ENCODE measurements at places on chromosomes 13 and 19.

GRCh38 chr19:50968716-50969412 is 527 bp downstream of the KLK6 start:
- DNase-seq, result no peak

DNA sequence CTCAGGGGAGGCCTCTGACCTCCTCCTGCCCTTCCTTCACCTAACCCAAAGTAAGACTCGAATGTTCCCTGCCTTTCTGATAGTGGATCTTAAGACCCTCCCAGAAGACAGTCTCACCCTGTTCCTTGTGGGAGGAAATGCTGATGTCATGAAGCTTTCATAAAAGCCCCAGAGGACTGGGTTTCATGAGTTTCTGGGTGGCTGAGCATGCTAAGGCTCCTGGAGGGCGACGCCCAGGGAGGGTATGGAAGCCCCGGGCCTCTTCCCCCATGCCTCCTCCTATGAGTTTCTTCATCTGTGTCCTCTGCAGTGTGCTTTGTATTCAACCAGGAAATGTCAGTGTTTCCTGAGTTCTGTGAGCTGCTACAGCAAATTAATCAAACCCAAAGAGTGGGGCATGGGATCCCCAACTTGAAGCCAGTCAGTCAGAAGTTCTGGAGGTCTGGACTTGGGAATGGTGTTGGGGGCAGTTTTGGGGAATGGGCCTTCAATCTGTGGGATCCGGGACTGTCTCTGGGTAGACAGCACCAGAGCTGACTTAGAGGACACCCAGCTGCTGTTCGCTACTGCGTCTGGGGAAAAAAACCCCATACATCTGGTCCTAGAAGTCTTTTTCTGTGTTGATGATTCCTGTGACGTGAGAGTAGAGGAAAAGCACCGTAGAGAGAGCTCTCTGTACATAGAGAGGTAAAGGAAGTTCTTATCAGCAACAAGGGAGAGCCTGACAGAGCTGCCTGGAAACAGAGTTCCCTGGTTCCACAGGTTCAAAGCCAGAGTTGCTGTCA is 2.0 kb upstream of the LILRB2 start:
- DNase-seq, result peak; percentile 83

GRCh38 chr19:44635581-44636438 is 7.9 kb upstream of the PVR start:
- DNase-seq, result peak; percentile 81

DNA sequence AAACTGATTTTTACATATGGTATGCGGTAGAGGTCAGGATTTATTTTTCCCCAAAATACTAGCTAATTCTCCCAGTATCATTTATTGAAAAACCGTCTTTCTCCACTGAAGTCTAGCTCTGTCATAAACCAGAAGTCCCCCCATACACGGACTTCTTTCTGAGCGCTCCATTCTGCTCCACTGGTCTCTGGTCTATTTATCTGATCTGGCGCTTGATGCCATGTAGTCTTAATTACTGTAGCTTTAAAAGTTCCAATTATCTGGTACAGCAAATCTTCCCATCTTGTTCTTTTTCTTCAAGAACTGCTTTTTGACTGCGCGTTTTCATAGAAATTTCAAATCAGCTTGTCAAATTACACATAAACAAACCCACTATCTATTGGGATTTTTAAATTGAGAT is 13.7 kb downstream of the DCUN1D2 start:
- no peak for DNase-seq

DNA sequence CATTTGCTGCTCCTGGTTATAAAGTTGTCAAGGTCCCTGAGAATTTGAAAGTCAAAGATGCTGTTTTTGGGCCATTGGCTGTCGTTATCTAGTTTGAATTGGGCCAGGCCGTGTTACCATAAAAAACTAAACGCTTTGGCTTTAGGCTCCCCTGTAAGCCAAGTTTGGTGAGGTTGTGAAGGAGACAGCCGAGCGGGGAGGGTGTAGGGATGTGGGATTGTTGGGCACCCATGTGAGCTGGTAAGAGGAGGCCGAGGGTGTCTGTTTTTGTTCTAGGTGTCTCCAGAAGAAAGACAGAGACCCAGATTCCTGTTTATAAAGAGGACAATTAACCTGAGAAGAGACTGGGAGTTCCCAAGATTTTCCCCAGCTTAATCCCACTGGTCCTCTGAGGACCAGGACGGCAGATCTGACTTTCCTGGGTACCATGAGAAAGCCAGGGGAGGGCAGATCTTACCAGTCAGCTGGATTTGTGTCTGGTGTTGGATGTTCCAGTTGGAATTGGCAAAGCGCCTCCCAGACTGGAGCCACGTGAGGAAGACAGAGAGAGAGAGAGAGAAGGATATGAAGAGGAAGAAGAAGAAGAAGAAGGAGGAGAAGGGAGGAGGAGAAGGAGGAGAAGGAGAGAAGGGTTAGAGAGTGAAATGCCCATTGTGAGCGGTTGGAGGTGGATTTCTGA is 25.1 kb downstream of the TMEM255B start:
- no peak for DNase-seq

- DNase-seq, result no peak
Measured at GRCh38 chr19:46859637-46860124, 1.1 kb upstream of the ARHGAP35 start.

All from suppressor macrophage treated with lipopolysaccharide for 4 hours (primary cell).